Hippocampal formation (tissue), 2 donors: ENCODE measurements at places on chromosomes 7 and 10.
A peak's percentile ranks its signal among the peaks of the same experiment; 100 is the strongest.

DNA sequence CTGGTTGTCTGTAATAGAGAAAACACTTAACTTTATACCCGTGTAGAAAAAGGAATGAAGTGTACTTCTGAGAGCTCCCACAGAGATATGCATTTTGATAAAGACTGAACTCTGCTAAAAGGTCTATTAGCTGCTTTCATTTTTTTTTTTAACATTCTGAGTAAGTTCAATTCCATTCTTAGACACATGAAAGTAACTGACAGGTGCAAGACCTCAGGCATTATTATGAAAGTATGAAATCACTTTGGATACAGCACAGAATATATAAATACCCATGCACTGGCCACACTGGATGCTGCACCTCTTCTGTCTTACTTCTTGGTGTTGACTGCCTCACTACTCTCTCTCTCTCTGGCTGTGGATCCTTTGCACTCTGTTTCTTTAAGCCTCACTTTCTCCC, 46.2 kb downstream of the VWDE start:
- no peak for DNase-seq

DNA sequence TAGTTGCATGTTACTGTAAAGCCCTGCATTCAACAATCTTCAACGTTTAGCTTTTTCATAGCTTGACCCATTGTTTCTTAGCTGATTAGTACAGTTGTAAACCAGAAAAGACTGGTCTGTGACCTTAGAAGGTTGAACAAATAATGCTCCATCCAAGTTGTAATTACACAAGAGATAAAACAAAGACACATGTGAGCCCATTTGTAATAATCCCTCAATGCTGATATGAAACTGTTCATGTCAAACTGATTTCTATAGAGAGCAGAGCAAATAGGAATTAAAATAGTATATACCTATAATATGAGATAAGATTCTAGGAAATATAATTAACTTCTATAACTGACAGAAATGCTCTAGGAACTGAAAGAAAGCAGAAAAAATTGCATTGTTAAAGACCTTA, 94.7 kb upstream of the SLC25A13 start:
- no peak for DNase-seq

GRCh38 chr10:120949609-120950031, 98.5 kb downstream of the WDR11 start:
- no peak for DNase-seq

GRCh38 chr7:91043186-91043585, 221.0 kb upstream of the FZD1 start:
- no peak for DNase-seq

DNA sequence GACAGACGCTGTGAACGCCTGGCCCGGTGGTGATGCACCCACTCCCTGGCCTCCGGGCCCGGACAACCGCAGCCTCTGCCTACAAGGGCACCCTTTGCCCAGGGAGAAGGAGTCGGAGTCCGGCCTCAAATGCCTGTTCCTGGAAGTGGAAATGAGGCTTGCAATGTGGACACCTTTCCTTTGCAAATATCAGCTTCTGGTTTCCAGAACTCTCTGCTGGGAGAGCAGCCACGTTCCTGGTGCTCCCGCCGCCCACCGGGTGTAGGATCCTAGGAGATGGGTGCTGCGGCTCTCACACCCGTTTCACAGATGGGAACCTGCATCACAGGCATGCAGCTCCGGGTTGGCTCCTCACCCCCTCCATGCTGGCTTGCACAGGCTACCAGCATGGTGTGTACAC, 2.9 kb downstream of the FOXL3 start:
- no peak for DNase-seq

GRCh38 chr7:88546808-88547207, 212.7 kb upstream of the ZNF804B start:
- DNase-seq = peak; percentile 4

DNA sequence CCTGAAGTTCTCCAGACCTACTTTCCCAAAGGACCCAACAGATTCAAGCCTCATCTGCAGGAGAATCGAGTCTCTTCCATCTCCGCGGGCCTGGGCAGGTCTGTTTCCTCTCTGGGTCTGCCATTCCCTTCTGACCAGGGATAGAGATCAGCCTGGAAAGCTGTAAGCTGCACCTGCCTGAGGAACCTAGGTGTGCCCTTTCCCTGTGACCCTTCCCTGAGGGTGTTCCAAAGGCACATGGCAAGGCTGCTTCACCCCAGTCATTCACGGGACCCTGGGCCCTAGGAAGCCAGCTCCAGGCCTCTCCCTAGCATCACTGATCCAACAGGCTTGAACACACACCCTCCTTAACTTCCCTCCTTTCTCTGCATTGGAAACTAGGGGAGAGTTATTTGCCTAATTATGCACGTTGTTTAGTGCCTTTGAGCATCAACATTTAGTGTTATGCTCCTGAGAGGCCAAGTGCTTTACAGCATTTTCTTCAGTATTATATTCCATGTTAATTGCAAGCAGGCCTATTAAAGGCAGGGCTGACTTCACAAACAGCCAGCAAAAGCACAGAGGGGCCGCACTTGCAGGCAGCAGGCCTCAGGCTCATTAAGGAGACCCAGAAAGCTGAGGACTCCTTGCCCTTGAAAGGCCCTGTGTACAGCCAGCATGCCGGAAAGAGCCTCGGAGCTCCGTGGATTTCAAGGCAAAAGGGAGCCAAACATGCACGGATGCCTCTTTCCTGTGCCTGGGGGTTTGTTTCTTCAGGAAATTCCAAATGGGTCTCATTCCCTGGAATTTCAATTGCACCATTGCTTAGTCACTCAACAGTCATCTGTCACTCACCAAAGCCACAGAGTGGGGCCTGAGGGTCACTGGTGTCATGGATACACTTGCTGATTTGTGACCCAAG, 91.0 kb upstream of the FAM20C start:
- DNase-seq = no peak

- DNase-seq = no peak
These were observed 26.9 kb downstream of the HIP1 start for GRCh38 chr7:75711656-75712514.

DNA sequence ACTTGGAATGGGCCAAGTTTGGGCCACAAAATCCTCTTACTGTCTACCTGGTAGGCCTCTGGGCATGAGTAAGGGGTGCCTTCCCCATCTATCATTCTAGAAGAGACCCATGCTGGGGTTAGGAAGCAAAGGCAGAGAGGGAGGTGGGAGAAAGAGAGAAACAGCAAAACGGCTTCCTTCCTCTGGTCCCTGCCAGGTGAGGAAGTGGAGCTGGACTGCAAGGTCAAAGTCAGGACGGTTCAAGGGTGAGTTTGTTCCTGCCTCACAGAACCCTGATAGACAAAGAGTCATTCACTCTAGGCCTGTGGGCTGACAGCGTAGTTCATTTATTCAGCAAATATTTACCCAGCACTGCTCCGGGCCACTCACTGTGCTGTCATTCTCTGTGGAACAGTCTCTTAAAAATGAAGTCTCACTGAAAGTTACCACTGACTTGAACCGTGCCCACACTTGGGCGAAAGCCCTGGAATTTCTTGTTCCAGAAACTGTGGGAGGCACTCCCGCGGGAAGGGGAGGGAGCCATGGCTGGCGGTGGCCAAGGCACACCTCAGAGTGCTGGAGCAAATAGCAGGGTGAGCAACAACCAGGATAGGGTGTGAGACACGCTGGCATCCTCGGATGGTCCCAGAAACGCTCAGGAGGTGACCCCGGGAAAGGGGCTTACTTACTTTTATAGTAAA, 26.2 kb upstream of the ECHDC3 start:
- DNase-seq = no peak

DNA sequence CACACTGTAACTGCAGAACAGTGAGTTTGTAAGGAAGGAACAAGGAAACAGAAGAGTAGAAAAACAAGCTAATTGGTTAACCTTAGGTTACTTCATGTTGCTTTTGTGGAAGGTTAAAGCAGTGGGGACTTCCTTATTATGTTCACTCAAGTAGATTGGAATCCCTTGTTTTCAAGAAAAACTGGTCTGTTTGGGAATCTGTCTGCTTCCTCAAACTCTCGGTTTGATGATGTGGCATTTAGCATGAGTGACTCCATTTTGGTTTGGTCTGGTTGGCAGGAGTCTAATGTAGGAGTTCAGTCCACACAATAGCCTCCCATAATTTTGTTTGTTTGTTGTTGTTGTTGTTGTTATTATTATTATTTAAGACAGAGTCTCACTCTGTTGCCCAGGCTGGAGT, 3.8 kb upstream of the TRIM56 start:
- DNase-seq = no peak

DNA sequence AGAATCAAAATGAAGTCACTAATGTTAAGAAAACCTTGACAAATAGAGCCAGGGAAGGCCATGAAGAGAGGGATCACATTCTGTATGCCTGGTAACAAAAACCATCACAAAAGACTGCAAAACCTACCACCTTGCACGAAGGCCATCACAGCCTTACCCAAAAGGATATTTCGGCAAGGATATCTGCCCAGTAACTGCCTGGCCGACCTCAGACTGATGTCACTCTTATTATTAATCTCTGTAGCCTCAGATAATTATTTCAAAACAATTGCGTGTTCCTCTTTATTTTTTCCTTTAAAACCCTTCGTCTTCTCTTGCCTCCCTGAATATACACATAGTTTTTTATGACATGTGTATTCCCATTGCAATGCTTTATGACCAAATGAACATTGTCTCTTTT, 52.5 kb downstream of the CDC14C start:
- no peak for DNase-seq
